ENCODE measurements at places on chromosomes 2 and 18. TPM values are rescaled to one million over a fixed set of nuclear protein-coding genes. Genes with fewer than 3 reads are reported as not detected.

The AMER3 gene
- total RNA-seq = not detected

The DNER gene
- total RNA-seq = not detected

DNA sequence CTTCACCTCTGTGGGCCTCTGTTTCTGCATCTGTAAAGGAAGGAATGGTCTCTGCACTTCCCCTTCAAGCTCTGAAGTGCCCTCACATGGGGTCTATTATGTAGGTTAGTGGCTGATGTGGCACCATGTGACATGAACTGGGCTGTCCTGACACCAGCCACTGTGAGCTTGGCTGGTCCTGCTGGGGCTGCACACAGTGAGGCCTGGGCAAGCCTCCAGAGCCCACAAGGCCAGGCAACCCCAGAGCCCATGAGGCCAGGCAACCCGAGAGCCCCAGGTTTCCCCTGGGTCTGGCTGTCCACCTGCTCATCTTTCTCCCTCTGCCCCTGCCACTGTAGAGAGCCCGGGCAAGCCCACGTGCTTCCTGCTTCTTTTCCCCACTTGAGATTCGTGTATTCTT, 150.1 kb upstream of the SMAD2 start:
- DNase-seq = no peak

DNA sequence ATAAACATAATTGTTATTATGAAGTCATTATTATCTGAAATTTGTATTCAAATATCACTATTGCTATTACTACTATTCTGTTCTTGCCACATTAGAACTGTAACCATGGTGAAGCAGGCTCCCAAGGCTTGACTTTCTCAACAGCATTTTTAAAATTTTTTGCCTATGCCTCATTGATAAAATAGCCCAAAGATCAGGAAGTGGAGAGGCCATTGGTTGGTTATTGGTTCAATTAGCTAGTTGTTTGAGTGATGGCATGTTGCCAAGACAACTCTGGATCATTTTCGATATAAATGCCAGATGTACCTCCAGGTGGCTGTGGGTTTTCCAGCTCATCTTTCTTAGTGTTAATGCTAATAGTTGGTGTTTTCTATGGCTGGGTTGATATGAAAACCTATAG, 513.5 kb downstream of the TRIB2 start:
- DNase-seq = no peak

GRCh38 chr2:84631985-84632384, 115.7 kb downstream of the DNAH6 start:
- no peak for DNase-seq

- DNase-seq = no peak
Measured at GRCh38 chr18:31120594-31120993, 18.4 kb upstream of the DSC2 start.

- DNase-seq = no peak
Measured at GRCh38 chr2:1047485-1047884, 96.8 kb downstream of the SNTG2 start.

DNA sequence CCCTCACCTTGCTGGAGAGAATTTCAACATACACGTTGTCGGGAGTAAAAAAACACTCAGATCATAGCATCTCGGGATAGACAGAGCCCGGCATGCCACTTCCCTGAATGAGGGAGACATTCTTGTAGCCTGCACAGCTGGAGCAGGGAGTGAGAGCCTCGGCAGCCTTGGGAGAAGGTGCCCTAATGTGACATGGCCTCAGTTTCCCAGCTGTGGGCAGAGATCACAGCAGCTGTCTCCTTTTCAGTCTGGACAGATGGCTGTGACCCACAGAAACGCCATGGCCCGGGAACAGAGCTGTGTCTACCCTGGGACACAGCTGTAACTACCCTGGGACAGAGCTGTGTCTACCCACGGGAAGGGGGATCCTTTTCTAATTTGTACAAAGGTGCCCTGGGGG, 55.9 kb downstream of the HS1BP3 start:
- DNase-seq = no peak

DNA sequence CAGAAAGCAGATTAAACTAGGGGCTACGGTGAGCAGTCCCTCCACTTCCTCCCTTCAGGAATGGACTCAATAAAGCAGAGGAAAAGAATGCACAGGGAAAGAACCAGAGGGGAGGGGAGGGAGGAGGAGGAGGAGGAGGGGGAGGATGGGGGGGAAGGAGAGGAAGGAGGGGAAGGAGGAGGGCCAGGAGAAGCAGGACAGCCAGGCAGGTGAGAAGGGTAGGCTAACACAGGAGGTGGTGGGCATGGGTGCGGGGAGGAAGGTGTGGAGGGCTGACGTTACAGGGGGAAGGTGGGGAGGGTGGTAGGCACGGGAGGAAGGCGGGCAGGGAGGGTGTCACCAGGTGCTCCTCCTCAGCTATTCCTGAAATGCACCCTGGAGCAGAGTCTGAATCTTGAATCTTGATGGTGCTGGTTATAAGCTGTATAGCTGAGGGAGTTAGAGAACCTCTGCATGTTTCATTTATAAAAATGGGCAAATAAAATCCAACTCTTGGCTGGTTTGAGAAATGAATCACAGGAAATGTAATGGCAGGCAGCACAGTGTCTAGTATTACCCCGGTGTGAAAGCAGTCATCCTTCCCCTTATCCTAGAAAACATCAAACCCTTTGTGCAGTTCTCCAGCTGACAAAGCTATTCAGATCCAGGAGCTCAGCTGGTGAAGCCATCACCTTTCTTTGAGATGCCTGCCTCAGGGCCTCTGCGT, 3.4 kb downstream of the TMEM18 start:
- DNase-seq = no peak

Measured in activated CD4-positive, alpha-beta memory T cell treated with anti-CD3 and anti-CD28 coated beads, Interleukin-2, amount 10 ng/mL, durations not matched to agents 7 days and 5 days (primary cell).